Thyroid gland (tissue), 4 donors: ENCODE measurements at places on chromosomes 6 and 20. TPM values are rescaled to one million over a fixed set of nuclear protein-coding genes. Genes with fewer than 3 reads are reported as not detected.
A peak's percentile ranks its signal among the peaks of the same experiment; 100 is the strongest.

GRCh38 chr6:686497-686896, 6.4 kb downstream of the EXOC2 start:
- H3K27ac ChIP-seq = no peak overlapping the region
- H3K36me3 ChIP-seq = no peaks in the 10 kb centered on the region
- H3K4me1 ChIP-seq = peaks cover 8% of the 10 kb centered on the region
- H3K27me3 ChIP-seq = no peaks in the 10 kb centered on the region

- no peaks in the 10 kb centered on the region for H3K27me3 ChIP-seq
- H3K4me1 ChIP-seq = no peaks in the 10 kb centered on the region
- H3K27ac ChIP-seq = no peak overlapping the region
- H3K36me3 ChIP-seq = no peaks in the 10 kb centered on the region
- no peak overlapping the region for H3K4me3 ChIP-seq
- DNase-seq = no peak
These were observed 71.8 kb upstream of the TMEM181 start for GRCh38 chr6:158488065-158488464.

DNA sequence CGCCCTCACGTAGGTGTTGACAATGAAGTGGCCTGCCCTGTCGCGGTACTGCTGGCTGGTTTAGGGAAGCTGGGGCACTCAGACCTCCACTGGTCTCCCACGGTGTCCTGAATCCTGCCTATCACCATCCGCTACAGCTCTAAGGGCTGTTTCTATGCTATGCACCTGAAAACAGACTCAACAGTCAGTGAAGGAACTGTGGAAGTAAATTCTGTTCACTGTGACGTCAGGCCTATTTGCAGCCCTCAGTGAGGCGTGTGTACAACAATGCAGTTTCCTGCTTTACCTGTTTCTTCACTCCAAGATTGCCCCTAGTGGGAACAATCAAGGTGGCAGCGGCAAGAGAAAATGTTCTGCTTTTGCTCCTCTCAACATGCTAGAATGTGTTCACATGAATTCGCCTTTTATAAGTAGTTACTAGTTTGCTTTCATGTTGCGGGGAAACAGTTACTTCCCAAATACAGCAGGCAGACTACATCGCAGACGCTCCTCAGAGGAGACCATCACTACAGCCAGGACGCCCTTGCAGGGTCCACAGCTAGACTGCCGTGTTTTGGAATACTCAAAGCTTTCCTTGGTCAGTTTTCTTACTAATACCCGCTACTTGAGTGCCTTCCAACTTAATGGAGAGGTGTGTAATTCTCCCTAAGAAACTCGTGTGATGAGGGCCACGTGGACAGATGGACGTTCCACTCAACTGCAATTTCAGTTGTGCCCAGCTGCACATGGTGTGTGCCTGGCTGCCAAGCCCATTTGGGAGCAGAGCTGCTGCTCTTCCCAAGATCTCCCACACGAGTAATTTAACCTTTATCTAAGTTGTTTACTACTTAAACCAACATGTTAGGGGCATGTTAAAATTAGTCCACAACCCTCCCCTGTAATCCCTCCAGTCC, 25.4 kb downstream of the DIDO1 start:
- no peak overlapping the region for H3K4me3 ChIP-seq
- peak; percentile 48 for DNase-seq
- H3K4me1 ChIP-seq = peaks cover 20% of the 10 kb centered on the region
- no peaks in the 10 kb centered on the region for H3K27me3 ChIP-seq

DNA sequence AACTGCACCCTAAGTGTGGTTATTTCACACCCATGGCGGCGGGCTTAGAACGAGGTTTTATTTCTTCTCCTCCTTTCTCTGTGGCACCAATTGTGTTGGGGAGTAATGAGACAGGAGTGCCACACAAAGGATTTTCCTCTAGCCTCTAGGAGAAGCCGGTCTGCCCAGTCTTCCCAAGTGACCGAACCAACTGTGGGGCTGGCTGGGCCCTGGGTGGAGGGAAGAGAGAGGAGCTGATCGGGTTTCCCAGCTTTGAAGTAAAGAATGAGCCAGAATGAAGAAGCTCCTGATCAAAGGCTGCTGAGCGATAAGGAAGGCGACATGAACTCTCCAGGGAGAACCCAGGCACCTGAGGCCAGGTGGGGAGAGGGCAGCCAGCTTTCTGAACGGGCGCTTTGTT, 616.0 kb upstream of the BTBD3 start:
- DNase-seq = no peak
- H3K27me3 ChIP-seq = no peaks in the 10 kb centered on the region
- no peaks in the 10 kb centered on the region for H3K36me3 ChIP-seq
- H3K4me1 ChIP-seq = no peaks in the 10 kb centered on the region
- H3K4me3 ChIP-seq = no peak overlapping the region

- no peak overlapping the region for H3K27ac ChIP-seq
- no peaks in the 10 kb centered on the region for H3K36me3 ChIP-seq
- H3K27me3 ChIP-seq = no peaks in the 10 kb centered on the region
- no peak for DNase-seq
- no peaks in the 10 kb centered on the region for H3K4me1 ChIP-seq
These were observed 487.6 kb downstream of the PREX1 start for GRCh38 chr20:48339986-48340882.

GRCh38 chr6:81878479-81878878, 126.0 kb upstream of the TENT5A start:
- no peak for DNase-seq
- H3K27me3 ChIP-seq = no peaks in the 10 kb centered on the region
- H3K27ac ChIP-seq = no peak overlapping the region
- H3K4me3 ChIP-seq = no peak overlapping the region

DNA sequence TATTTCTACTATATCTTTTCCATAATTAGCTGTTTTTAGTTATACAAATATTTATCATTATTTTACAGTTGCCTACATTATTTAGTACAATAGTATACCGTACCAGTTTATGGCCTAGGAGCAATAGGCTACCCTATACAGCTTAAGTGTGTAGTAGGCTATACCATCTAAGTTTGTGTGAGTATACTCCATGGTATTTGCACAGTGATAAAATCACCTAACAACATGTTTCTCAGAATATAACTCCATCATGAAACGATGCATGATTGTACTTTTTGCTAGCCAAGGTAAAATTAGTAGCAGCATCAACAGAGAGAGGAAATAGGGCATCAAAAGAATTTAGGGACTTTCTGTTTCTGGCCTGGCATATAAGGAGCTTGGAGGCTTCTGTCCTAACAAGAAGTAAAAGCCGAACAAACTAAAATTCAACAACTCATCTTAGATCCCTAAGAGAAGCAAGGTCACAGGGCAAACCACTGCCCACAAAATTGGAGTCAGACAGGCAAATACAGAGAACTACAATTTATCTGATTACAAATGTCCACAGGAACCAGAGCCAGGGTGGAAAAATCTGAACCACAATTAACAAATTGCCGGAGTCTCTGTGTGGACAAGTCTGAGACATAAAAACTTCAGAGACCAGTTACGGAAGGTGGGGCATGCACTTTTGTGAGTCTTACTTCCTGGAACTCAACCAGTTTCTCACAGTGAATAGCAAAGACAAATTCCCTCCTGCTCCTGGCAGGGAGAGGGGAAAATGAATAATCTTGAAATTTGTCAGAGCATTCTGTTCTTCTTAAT, 671.4 kb downstream of the RFPL4B start:
- H3K4me1 ChIP-seq = no peaks in the 10 kb centered on the region
- no peaks in the 10 kb centered on the region for H3K27me3 ChIP-seq
- H3K27ac ChIP-seq = peak overlapping the region; percentile 34
- no peak overlapping the region for H3K4me3 ChIP-seq
- no peaks in the 10 kb centered on the region for H3K36me3 ChIP-seq
- peak; percentile 6 for DNase-seq

DNA sequence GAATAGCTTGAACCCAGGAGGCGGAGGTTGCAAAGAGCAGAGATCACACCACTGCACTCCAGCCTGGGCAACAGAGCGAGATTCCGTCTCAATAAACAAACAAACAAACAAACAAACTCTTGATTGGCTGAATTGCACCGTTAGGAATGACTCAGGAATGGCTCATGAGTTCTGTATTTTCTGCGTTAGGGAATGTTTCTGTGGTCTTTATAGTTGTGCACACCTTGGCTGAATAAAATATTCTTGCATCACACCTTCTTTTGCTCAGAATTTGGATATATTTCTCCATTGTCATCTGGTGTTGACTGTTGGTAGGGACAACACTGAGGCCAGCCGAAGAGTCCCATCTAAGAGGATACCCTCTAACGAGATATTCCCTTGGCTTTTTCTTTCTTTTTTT, 19.6 kb upstream of the PI16 start:
- no peaks in the 10 kb centered on the region for H3K4me1 ChIP-seq
- no peak overlapping the region for H3K4me3 ChIP-seq
- no peak overlapping the region for H3K27ac ChIP-seq
- H3K27me3 ChIP-seq = no peaks in the 10 kb centered on the region
- H3K36me3 ChIP-seq = no peaks in the 10 kb centered on the region

DNA sequence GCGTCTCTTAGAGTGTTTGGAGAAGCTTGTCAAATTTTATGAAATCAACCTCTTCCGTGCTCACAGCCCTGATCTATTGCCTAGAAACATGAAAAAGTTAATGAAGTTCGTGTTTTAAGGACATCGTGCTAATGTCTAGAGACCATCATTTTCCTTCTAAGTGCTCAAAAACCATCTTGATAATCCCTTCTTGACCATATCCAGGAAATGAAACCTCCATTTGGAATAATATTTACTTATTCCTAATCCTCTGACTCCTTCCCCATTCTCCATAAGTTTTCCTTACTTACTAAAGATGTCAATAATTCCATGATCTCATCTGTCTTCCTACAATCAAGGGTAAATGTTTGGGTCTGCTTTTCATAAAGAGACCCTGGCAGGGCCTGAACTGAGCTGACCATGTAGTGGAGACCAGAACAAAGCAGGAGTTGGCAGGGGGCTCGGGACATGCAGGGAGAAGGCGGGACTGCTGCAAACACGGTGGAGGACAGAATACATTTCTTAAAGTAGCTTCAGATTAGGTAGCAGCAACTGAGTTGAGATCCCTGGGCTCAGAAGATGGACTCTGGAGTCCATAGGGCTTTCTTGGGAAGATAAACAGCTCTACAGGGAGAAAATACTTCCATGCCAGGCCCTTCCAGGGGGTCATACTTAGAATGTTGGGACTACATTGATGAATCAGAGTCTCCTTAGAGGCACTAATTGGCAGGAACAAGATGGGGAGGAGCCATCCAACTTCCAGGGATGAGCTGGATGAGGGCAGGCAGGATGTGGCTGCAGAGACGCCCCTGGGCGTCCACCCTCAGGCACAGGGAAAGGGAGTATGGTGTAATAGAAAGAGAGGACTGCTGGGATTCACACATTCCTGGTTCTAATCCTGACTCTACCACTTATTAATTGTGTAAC, 100.7 kb downstream of the RIN2 start:
- H3K27me3 ChIP-seq = no peaks in the 10 kb centered on the region
- no peak overlapping the region for H3K4me3 ChIP-seq
- no peak overlapping the region for H3K27ac ChIP-seq
- H3K4me1 ChIP-seq = no peaks in the 10 kb centered on the region
- no peaks in the 10 kb centered on the region for H3K36me3 ChIP-seq

DNA sequence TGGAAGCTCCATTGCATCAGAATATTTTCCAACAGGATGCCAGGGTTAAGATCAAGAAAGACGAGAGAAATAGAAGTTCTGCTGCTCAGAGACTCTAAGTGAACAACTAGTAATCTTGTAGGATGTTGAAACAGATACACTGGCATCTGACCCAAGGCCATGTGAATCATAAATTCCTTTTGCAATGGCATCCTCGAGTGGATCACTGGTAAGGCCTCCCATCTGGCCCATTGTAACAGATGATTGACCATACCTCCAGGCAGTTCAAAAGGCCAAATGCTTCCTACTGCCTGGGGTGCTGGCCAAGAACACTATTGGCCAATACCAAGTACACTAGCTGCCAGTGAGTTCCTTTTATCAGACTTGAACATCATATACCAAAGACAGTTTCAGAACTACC, 9.9 kb upstream of the SLC17A3 start:
- no peak overlapping the region for H3K4me3 ChIP-seq
- H3K4me1 ChIP-seq = no peaks in the 10 kb centered on the region
- H3K36me3 ChIP-seq = no peaks in the 10 kb centered on the region
- DNase-seq = peak; percentile 57
- no peak overlapping the region for H3K27ac ChIP-seq
- no peaks in the 10 kb centered on the region for H3K27me3 ChIP-seq

SYTL3 gene
- 33.0 TPM for total RNA-seq

MMS22L gene
- 10.5 TPM for total RNA-seq

HS3ST5 gene
- not detected for total RNA-seq

KHDC1L gene
- total RNA-seq = not detected
